Right lung (tissue), 10 donors: ENCODE measurements at places on chromosomes 6 and 20. TPM values are rescaled to one million over a fixed set of nuclear protein-coding genes. Genes with fewer than 3 reads are reported as not detected.

The C6orf52 gene
- polyA plus RNA-seq: 3.1 TPM

DNA sequence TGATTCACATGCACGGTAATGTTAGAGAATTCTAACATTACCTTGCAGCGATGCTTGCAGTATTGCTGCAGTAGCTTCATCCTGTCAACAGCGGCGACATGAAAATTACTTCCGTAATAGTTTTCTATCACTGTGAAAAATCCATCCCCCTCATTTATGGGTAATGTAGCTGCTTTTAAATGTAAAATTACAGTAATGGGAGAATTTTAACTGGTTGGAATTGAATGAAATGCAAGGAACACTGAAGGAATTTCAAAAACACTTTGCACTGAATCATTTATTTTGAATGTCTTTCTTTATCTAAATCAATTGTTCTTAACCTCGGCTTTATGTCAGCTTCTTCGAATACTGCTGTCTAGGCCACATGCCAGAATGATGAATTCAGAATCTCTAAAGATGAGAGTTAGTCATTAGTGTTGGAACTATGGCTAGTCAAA is 102.4 kb upstream of the HIVEP1 start:
- no peak for DNase-seq

GRCh38 chr6:154341871-154342270 is 14.7 kb downstream of the IPCEF1 start:
- DNase-seq: no peak

DNA sequence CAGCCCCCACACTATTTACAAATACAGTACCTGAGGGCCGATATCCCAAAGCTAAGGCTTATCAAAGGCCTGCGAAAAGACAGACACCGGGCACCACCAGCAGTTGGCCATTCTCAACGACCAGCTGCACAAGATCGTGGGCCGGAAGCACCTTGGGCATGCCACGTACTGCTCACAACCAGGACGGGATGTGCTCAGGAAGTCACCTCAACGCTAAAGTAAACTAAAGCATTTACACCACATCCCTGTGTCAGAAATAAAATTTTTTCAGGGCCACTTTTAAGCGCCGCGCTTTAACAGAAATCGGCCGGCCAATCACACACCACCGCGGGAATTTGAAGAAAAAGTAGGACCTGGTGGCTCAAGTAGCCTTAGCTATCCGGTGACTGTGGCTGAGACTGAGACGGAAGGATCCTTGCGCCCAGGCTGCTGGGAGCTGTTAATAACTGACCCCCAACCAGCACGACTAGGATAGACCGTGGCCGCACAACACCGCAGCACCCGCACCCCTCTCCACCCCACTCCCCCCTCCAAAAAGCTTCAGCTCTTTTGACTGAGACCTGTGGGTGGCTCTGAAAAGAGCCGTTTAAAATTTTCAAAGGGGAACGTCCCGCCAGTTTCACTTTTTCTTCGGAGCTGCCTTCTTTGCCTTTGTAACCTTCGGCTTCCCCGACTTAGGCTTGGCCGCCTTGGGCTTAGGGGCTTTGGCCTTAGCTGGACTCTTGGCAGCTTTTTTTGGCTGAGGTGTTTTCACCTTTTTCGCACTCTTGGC is 131.2 kb upstream of the BTN3A2 start:
- DNase-seq: no peak

- no peak for DNase-seq
Observed at GRCh38 chr20:58740356-58741308, 48.0 kb downstream of the NPEPL1 start.

The FRK gene
- polyA plus RNA-seq: 2.4 TPM

The CCN6 gene
- 0.76 TPM for polyA plus RNA-seq

GRCh38 chr6:71527886-71528285 is 239.3 kb downstream of the OGFRL1 start:
- no peak for DNase-seq

DNA sequence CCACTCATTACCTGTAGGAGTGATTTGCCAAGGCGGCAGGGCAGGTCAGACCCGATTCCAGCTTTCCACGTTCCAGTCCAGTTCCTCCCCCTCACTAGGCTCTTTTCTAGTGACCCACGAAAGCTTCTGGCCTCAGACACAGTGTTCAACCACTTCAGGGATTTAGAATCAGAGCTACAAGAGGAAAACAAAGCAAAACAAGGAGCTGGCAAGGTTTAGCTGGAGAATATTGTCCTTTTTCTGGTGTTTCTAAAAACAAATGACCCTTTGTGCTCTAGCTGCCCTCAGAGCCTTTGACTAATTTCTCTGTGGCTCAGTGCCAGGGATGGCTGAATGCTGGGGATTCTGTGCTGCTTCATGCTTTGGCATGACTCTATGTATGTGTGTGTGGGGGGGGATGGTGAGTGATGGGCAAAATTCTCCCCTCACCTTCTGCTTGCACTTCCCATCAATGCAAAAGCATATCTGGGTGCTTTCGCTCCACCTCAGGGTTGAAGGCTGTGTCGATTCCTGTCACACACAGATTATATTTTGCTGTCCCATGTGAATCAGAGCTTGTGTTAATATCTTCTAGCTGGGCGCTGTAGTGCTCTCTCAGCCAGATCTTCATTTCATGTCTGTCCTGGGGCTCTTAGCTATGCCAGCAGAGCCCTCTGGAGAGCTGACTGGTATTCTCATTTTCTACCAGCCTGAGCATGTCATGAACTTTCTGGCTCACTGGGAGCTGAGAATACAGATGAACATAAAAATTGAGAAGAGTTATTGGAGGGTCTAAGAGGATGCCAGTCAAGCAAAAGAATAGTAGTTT is 19.3 kb upstream of the NEDD9 start:
- DNase-seq: no peak

The ZFP57 gene
- polyA plus RNA-seq: not detected

DNA sequence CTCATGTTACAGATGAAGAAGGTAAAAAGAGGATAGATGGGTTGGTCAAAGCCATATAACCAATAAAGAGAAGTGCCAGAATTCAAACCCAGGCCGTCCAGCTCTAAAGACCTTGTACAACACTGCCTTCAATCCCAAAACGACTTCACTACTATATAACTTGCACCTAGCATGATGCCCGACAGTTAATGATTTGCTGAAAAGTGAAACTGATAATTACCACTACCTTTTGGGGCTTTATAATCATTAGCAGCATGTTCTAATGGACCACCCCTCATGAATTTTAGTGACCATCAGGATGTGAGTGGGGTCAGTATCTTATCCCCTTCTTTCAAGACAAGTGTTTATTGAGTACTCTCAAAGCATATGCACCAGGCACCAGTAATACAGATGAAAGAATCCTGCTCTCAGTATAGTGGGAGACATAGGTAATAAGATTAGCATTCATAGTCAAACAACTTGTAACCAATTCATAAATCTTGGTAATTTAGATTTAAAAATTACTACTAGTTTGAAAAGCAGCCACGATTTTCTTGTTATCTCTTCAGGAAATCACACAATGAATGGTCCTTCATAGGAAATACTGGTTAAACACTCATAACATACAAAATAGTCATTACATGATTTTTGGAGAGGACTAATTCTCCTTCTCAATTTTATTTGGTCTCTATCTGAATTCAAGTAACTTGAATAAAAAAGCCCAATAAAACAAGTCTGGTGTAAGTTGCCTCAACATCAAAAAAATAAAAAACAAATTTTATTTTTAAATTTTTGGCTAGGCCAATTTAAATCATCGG is 98.0 kb downstream of the EPB41L2 start:
- no peak for DNase-seq

The POLR1H gene
- polyA plus RNA-seq: 40.2 TPM

- peak; percentile 38 for DNase-seq
Observed at GRCh38 chr20:58308680-58309527, 611 bp upstream of the RAB22A start.
